ENCODE measurements at places on chromosomes 2 and 18. TPM values are rescaled to one million over a fixed set of nuclear protein-coding genes. Genes with fewer than 3 reads are reported as not detected.

COL4A3 gene
- 33.4 TPM for polyA plus RNA-seq

SIX3 gene
- not detected for polyA plus RNA-seq

AFG3L2 gene
- polyA plus RNA-seq: 16.1 TPM

SAG gene
- polyA plus RNA-seq: 0.04 TPM

FOXI3 gene
- not detected for polyA plus RNA-seq

LHCGR gene
- not detected for polyA plus RNA-seq

CCDC74B gene
- 0.48 TPM for polyA plus RNA-seq

GCKR gene
- not detected for polyA plus RNA-seq

MYOM1 gene
- polyA plus RNA-seq: 1.5 TPM

METAP1D gene
- 7.8 TPM for polyA plus RNA-seq

D2HGDH gene
- polyA plus RNA-seq: 64.5 TPM

PPP1R7 gene
- 39.1 TPM for polyA plus RNA-seq

BBS5 gene
- polyA plus RNA-seq: 0.87 TPM

LBX2 gene
- not detected for polyA plus RNA-seq

CSRNP3 gene
- not detected for polyA plus RNA-seq

EHD3 gene
- polyA plus RNA-seq: 7.9 TPM

C18orf54 gene
- 0.78 TPM for polyA plus RNA-seq

TEX44 gene
- not detected for polyA plus RNA-seq

ABCG8 gene
- polyA plus RNA-seq: not detected

CYP26B1 gene
- polyA plus RNA-seq: not detected

MMADHC gene
- 41.0 TPM for polyA plus RNA-seq

SOX11 gene
- polyA plus RNA-seq: 0.01 TPM

C1D gene
- polyA plus RNA-seq: 8.4 TPM

NR4A2 gene
- polyA plus RNA-seq: 177 TPM

WIPF1 gene
- polyA plus RNA-seq: 137 TPM

VIL1 gene
- not detected for polyA plus RNA-seq

SLC5A7 gene
- polyA plus RNA-seq: not detected

IL18RAP gene
- 0.22 TPM for polyA plus RNA-seq

FAM117B gene
- polyA plus RNA-seq: 14.1 TPM

CCDC141 gene
- 2.0 TPM for polyA plus RNA-seq

ESPNL gene
- 1.7 TPM for polyA plus RNA-seq
